Activated effector memory CD4-positive, alpha-beta T cell treated with anti-CD3 and anti-CD28 coated beads, Interleukin-2, amount 50 U/mL, for 16 hours (primary cell): ENCODE measurements at places on chromosomes 6 and 20.

- DNase-seq: no peak
These were observed 5.9 kb upstream of the BPI start for GRCh38 chr20:38297916-38298674.

DNA sequence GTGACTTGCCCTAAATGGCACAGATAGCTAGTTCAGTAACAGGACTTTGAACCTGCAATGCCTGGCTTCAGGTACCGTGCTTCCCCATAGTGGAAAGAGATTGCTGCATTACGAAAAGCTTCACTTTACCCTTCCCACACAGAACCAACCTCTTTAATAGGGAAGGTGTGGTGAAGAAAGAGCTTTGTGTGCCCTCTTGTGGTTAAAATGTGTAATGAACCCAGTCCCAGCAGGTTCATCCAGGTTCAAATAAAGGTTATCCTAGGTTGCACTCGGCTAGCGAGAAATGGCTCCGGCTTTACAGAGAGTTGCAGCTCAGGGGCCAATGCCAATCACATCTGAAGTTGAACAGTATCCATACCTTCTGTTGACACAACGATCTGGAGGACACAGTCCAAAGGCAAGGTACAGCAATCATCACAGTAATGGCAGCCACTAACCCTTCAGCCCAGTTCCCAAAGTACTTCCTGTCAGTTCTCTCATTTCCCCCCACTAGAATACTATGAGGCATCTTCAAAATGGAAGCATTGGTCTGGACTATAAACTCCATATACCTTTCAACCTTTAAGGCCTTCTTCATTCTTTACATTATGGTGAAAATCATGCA is 3.0 kb downstream of the DEFB115 start:
- DNase-seq: no peak

DNA sequence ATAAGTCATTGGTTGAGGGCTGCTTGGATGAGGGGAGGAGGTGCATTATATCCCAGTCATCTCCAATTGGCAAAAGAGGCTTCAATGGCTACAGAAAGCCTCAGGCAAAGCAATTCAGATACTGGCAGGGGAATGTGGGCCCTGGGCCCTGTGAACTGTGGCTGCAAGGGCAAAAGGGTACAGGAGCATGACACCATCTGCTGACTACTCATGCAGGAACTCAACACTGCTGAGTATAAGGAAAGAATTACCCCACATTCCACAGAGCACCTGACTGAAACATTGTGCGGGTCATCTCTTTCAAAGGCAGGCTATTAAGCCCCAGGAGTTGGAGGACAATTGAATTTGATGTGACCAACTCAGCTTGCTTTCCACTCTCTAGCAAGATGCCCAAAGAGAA is 92.1 kb upstream of the SPTLC3 start:
- DNase-seq: no peak

GRCh38 chr6:98215531-98215930 is 618.8 kb upstream of the POU3F2 start:
- no peak for DNase-seq

- DNase-seq: no peak
These were observed 30.1 kb downstream of the DUSP22 start for GRCh38 chr6:322259-322930.

GRCh38 chr6:28929887-28930620 is 6.3 kb upstream of the TRIM27 start:
- DNase-seq: no peak

- DNase-seq: no peak
These were observed 156.4 kb downstream of the OR2B2 start for GRCh38 chr6:27755768-27756167.

DNA sequence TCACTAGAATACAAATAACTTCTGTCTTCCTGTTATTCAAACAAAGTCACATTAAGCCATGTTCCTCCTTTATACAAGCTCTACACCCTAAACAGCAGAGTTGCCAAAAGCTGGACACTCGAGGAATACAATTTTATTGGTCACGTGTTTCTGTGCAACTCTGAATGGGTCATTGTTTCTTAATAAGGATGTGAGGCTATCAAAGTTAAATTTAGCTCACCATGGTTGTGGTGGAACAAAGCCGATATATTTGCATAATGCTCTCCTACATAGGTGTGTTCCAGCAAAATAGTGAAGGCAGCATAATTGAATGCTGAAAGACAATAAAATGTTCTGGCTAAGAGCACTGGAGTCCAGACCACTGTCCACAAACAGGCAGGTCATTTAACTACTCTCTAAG is 36.9 kb upstream of the CD2AP start:
- DNase-seq: no peak
